ENCODE measurements at places on chromosomes 5 and 9. TPM values are rescaled to one million over a fixed set of nuclear protein-coding genes. Genes with fewer than 3 reads are reported as not detected.

DNA sequence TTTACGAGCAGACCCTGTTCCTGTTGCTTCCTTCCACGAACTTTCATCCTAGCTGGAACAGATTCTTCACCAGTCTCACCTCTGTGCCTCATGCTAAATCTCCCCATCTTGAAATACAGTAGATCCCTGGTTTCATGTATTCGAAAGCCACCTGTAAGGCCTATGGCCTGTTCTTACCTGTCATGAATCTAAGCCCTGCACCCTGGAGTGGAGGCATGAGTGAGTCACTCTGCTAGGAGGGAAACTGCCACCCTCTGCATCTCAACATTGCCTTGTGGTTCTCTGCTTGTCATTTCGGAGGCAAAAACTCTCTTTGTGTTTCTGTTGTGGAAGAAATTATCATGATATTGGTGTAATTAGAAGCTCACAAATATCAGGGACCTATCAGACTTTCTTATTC, 320.0 kb downstream of the ENC1 start:
- DNase-seq, result no peak

DNA sequence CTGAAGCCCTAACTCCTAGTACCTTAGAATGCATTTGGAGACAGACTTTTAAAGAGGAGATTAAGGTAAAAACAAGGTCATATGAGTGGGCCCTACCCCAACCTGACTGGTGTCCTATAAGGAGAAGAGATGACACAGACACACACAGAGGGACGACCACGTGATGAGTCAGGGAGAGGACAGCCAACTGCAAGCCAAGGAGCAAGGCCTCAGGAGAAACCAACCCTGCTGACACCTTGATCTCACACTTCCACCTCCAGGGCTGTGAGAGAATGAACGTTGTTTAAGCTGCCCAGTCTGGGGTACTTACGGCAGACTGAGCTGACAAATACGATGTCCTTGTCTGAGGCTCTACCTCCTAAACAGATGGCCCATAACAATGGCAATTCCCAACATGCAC, 93.6 kb downstream of the ROR2 start:
- DNase-seq, result no peak

DNA sequence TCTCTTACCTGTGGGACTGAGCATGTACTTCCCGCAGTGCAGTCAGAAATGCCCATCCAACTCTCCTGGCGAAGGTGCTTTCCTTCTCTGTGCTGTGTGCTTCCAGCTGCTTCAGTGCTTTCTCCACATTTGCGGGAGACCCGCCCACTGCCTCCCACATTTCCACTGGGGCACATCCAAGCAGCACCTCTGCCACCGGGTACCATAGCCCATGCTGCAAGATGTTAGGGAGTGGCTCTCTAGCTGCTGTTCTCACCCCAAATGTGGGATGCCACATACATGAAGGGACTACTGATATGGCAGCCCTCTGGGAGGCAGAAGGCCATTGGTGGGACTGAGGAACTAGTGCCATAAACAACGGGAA, 8.8 kb downstream of the DMAC1 start:
- DNase-seq, result no peak

DNA sequence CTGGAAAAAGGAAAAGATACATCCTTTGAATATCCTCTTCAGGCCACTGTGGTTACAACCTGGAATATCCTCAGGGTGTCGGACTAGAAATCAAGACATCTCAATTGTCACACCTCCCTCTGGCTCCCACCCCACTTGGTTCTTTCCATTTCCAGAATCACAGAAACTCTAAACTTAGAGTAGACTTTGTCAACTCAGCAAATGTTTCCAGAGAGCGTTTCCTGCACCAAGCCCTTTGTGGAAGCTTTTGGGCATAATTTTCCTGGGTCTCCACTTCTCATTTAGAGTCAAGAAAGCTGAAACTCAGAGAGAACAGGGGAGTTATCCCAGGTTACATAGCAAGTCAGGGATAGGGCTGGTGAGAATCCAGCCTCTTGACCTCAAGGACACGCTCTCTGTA, 108.8 kb downstream of the ASTN2 start:
- DNase-seq, result no peak

GRCh38 chr5:81269751-81270393, 31.5 kb upstream of the ZCCHC9 start:
- DNase-seq, result no peak

GRCh38 chr5:33241802-33242201, 199.0 kb upstream of the TARS1 start:
- no peak for DNase-seq

- no peak for DNase-seq
These were observed 264.4 kb upstream of the GAS1 start for GRCh38 chr9:87211669-87212068.

The FOXD4L3 gene
- total RNA-seq, result not detected

The DDX4 gene
- total RNA-seq, result 0.82 TPM

The SLC36A3 gene
- total RNA-seq, result not detected

The SLC6A18 gene
- total RNA-seq, result not detected

- DNase-seq, result no peak
These were observed 5.3 kb downstream of the PRELID2 start for GRCh38 chr5:145829708-145830361.

DNA sequence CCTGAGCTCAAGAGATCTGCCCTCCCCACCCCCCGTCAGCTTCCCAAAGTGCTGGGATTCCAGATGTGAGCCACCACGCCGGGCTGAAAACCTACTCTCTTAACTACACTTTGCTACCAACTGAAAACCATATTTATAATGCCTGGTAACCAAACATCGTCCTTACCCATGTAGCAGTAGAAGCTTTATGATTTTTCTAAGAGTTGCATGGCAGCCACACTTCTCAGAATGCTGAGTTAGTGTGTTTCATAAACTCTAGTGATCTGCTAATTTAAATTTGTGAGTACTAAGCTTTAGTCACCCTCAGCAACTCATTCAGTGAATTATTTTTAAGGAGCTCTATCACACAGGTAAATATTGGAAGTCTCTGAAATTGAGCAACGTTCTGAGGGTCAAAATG, 478.4 kb downstream of the KDM4C start:
- DNase-seq, result no peak

The RGS14 gene
- total RNA-seq, result 7.7 TPM

- DNase-seq, result no peak
These were observed 176.8 kb upstream of the RASEF start for GRCh38 chr9:83239747-83240146.

The GLE1 gene
- total RNA-seq, result 21.6 TPM

DNA sequence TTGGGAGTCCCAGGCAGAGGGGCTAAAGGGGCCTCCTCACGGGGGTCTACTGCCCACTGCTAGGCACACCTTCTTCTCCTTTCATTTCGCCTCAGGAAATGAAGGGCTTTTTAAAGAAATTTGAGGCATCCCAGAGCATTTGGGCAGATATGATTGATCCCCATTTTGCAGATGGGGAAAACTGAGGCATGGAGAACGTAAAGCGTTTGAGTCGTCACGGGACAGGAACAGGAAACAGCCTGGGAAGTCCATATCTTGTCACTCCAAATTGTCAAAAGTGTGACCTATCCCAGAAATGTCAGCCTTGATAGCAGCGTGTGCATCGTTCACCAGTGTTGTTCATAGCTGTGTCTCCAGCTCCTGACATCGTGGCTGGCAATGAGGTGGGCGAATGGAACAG, 98.2 kb downstream of the DAB2IP start:
- DNase-seq, result no peak

All from frontal cortex (tissue), 4 donors.